ENCODE measurements at places on chromosomes 2 and 18. TPM values are rescaled to one million over a fixed set of nuclear protein-coding genes. Genes with fewer than 3 reads are reported as not detected.

Gene IL36B
- not detected for total RNA-seq

Gene SNORC
- total RNA-seq = 0.39 TPM

Gene LIMS4
- 102 TPM for total RNA-seq

Gene CYP27C1
- total RNA-seq = 1.9 TPM

Gene LBH
- total RNA-seq = 23.0 TPM

Gene OXER1
- total RNA-seq = not detected

Gene RGPD5
- 14.5 TPM for total RNA-seq

Gene C1QL2
- total RNA-seq = not detected

Gene POTEF
- 0.06 TPM for total RNA-seq

Gene PCARE
- not detected for total RNA-seq

Gene GREB1
- 0.64 TPM for total RNA-seq

Gene MCEE
- 7.2 TPM for total RNA-seq

Gene SPATA3
- not detected for total RNA-seq

Gene CXCR2
- not detected for total RNA-seq

Gene ADGRF3
- 0.58 TPM for total RNA-seq

Gene ATOH8
- total RNA-seq = 3.4 TPM

Gene PLGLB1
- 1.3 TPM for total RNA-seq

Gene C2orf80
- not detected for total RNA-seq

Gene LAMA3
- total RNA-seq = 4.9 TPM

Gene NXPH2
- total RNA-seq = not detected

Gene PJVK
- 0.15 TPM for total RNA-seq

Gene FHL2
- 115 TPM for total RNA-seq
